NCI-H187 (cell line): ENCODE measurements at places on chromosomes 4 and X.

DNA sequence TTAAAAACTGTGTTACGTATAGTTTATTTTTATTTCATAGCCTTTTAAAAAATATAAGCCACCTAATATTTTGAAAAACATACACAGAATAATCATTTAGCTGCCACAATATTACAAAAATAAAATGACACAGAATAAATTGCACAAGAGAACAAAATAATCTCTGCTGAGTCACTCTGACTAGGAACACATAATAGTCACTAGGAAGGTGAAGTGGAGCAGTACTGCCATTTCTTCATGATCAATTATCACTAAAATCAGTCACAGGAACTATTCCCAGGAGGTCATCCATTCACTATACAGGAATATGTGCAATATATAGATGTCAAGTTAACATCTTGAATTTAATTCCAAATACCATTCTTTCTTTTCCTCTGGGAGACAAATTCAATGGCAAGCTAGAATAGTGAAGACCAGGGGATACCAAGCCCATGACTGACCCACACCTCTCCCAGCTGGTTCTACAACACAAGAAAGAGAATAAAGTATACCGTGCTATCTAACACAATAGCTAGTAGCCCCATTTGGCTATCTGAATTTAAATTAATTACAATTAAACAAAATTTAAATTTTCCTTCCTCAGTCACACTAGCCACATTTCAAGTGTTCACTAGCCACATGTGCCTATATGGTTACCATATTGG, 5.9 kb downstream of the SMIM43 start:
- no peak for DNase-seq

GRCh38 chr4:177460460-177460859, 18.2 kb upstream of the AGA start:
- no peak for DNase-seq

- no peak for DNase-seq
Measured at GRCh38 chrX:65783746-65784145, 116.3 kb downstream of the MSN start.

DNA sequence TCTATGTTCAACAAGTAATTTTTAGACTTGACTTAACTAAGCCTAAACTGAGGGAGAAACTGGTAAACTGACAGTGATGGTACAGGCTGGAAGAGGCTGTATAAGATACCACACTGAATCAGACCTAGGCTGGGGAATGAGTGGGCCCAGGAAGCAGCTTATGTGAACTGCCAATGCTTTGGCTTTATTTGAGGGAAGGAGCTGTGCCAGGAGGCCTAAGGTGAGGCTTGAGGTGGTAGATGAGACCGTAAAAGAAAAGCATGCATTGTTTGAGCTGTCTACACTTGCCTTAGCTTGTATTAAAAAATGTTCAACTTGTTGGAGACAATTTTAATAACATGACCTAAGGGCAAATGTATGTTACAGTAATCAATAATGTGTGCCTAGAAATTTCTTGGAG, 96.2 kb downstream of the RS1 start:
- DNase-seq, result no peak

- DNase-seq, result no peak
Measured at GRCh38 chrX:46573892-46574773, 568 bp downstream of the CHST7 start.
